ENCODE measurements at places on chromosomes 1 and 21.

DNA sequence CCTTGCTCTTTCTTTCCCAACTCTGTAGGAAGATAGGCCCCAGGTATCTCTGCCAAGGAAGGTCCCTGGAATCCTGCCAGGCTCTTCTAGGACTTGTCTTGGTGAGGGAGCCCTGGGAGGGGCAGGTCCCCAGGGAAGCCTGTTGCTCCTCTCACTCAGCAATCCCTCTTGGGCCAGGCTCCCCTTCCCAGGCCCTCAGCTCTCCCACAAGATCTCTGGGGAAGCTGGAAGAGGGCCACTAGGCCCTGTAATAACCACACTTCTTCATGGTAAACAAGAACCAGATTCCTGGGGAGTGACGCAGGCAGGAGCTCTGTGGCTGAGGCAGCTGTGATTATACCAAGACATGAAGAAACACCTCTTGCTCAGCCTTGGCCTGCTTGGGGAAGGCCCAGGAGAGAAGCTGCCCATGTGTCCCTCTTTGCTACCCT lies 9.9 kb upstream of the MAPKAPK2 start:
- no peak for DNase-seq

DNA sequence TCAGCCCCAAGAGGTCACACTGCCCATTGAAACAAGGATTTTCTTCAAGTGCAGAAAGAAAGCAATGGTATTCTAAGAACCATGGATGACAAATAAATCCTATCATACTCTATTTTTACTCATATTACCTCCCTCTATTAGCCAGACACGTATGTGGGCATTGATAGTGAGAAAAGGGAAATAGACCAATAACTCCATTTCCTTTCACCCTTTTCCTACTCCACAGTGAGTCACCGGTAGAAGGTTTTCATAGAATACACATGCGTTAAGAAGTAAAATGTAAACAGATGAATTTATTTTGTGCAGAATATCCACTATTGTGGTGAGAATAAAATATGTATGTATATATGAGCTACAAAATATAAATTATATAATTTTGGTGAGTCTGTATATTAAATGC lies 568.9 kb upstream of the ADGRL4 start:
- DNase-seq, result no peak

GRCh38 chr1:89753761-89754160 lies 67.1 kb upstream of the LRRC8D start:
- no peak for DNase-seq

- peak; percentile 19 for DNase-seq
Measured at GRCh38 chr1:198937231-198938031, 298.6 kb downstream of the PTPRC start.

GRCh38 chr1:180270530-180271271 lies 40.6 kb downstream of the LHX4 start:
- no peak for DNase-seq

DNA sequence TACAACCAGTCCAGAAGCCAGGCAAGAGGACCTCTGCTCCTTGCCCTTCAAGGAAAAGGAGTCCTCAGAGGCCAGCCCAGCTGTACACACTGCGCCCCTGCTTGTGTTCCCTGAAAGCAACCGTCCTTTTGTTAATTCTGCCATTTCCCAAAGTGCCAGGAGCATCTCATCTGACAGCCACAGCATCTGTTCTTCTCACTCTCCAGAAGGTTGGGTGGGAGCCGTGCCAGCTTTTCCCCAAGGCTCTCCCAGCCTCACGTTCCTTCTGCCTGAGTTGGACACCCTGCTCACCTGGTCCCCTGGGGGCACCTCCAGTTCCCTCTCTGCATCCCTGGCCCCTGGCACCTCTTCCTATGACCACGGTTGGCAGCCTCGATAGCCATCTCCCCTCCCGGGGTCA lies 10.5 kb upstream of the CNTN2 start:
- no peak for DNase-seq

DNA sequence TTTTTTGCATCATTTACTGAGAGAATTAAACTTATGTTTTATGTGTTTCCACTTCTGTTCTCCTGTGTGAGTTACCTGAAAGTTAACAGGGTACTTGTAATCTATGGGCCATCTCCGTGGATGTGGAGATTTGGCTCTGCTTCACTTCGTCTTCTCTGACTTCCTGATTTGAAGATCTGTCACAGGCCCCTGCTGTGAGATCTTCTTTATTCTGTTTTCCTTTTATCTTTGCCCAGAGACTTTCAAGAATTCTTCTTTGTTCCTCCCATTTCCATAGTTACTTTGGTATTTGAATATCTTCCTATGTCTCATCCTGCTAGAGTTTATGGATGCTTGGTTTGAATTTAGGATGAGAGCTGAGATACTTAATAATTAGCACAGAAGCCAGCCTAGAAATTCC lies 35.4 kb upstream of the PKN2 start:
- no peak for DNase-seq

DNA sequence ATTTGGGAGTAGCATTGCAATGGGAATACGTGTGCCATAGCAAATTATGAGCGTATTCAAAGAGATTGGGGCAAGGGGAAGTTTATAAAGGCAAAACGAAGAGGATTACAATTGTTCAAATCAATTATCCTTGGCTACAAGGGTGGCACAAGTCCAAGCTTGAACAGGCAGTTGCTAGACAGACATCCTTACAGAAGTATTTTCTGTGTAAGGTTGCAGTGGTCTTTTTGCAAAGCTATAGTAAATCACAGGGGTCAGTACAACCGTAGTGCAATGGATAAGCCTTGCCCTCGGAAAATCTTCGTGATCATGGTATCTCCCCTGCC lies 37.4 kb upstream of the HAO2 start:
- DNase-seq, result no peak

GRCh38 chr1:170402476-170403311 lies 129.3 kb upstream of the GORAB start:
- DNase-seq, result no peak

DNA sequence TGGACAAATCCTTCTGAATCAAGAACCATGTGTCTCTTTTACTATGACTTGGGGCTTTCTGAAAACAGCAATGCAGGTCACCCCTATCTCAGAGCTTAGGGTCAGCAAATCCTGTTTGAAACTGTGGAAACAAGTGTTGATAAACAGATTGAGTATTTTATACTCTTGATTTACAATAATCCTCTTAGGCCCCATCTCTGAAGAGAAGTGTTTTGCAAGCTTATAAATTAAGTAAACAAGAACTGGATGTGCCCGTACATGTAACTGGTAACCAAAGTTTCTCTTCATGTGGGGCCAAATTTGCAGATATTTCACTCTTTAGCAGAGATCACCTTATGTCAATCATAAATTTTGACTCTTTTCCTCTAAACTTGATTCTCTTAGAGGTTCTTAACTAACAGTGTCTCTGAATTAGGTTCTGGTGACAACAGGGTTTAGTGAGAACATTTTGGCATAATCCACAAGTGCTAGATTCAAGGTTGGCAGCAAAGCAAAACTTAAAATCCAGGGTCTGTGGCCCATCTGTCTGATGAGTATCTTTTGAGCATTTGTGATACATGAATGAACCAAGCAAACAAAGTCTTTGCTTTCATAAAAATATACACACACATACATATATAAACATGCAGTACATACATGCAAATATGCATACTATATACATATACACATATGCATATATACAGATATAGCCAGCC lies 183.0 kb upstream of the HOOK1 start:
- no peak for DNase-seq

DNA sequence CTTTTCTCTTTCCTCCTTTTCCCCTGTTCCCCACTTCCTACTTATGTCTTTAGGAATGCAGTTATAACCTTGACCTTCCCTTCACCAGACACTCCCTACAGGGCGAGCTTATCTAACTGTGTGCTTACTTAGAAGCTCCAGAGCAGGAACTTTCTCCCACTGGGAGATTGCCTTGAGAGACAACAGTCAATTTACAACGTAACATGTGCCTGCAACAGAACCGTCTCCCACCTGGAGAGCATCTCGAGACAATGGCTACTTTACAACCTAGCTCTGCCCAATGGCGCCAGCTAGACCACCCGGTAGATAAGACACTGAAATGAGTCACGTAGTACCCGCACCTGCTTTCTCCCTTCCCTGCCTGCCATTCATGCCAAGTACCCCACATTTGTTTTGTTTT lies 16.7 kb downstream of the HMGN1 start:
- no peak for DNase-seq

DNA sequence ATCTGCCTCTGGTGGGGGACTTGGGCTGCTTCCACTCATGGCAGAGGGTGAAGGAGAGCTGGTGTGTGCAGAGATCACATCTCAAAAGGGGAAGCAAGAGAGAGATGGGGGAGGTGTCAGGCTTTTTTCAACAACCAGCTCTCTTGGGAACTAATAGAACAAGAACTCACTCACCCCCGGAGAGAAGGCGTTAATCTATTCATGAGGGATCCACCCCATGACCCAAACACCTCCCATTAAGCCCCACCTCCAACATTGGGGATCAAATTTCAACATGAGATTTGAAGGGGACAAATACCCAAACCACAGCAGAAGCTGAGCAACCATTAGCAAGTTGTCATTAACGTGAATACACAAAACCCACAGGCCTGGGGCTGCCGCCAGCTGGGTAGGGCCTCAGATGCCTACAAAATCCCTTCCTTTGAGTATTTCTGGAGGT lies 12.0 kb upstream of the VWA5B1 start:
- no peak for DNase-seq

DNA sequence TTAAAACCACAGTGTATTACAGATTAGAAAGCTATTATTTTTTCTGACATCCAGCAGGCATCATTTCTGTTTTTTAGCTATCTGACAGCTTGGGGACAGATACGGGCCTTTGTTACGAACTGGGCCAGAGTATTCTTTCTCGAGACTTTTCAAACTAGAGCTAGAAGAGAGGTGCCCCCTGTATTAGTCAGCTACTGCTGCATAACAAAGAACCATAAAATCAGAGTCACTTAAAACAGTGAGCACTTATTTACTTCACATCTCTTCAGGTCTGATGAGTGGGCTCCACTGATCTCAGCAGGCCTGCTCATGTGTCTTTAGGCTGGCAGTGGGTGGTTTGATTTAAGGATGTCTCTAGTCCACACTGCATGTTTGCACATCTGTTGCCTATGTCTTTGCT lies 67.8 kb downstream of the BACH1 start:
- DNase-seq, result no peak

- no peak for DNase-seq
Measured at GRCh38 chr1:246602194-246602593, 35.9 kb downstream of the CNST start.

- no peak for DNase-seq
Measured at GRCh38 chr1:235595079-235595478, 54.5 kb downstream of the GNG4 start.

- no peak for DNase-seq
Measured at GRCh38 chr1:175394739-175395138, 202.2 kb upstream of the KIAA0040 start.

- no peak for DNase-seq
Measured at GRCh38 chr1:116230712-116231111, 119.5 kb downstream of the MAB21L3 start.

DNA sequence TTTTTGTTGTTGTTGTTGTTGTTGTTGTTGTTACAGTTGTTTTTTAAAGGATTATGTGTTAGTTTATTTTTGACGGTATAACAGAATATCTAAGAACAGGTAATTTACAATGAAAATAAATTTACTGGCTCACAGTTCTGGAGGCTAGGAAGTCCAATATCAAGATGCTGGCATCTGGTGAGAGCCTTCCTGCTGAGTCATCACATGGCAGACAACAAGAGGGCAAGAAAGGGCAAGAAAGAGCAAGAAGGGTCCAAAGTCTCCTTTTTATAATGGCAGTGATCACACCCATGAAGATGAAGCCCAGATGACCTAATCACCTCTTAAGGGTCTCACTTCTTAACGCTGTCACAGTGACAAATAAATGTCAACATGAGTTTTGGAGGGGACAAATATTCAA lies 142.1 kb downstream of the NEGR1 start:
- no peak for DNase-seq

GRCh38 chr1:157566484-157567300 lies 14.4 kb upstream of the FCRL5 start:
- no peak for DNase-seq

DNA sequence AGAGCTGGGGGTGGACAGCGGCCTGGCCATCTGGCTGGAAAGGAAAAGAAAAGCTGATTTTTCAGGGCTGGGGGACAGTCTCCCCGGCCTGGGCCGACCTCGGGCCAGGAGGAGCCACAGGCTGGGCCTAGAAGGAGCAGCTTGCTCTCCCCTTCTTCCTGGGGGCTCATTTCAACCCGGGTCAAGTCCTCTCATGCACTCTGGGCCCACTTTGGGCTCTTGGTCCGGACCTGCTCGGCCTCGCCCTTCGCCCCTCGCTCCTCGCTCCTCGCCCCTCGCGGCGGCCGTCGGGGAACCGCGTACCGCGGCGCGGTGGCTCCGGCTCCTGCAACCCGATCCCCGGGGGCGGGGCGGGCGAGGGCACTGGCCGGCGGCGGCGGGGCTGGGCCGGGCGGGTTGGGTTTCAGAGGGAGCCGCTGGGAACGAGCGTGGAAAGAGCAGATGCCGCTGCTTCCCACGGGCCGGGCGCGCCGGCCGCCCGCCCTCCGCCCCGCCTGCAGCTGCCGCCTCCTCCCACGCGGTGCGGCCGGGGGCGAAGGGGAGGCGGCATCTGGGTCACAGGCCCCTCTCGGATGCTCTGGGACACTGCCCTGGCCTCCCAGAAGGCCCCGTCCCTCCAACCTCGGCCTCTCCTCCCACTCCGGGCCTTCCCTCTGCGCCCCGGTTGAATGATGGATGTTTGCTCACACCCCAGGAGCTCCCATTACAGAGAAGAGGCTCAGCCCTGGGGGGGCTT lies 6.6 kb downstream of the HEYL start:
- no peak for DNase-seq

- no peak for DNase-seq
Measured at GRCh38 chr1:37845786-37846185, 13.6 kb downstream of the MTF1 start.

DNA sequence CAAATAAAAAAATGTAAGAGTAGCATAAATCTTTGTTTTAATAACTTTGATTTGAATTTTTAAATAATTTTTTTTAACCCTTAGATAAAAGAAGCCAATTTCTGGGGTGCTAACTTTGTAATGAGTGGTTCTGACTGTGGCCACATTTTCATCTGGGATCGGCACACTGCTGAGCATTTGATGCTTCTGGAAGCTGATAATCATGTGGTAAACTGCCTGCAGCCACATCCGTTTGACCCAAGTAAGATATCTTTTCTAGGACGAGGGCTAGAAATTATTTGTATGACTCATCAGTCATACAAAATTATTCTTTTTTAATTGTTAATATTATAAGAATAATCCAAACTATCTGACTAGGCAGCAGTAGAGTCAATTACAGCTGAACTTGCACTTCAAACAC lies 71.2 kb downstream of the GPR161 start:
- DNase-seq, result no peak

- no peak for DNase-seq
Measured at GRCh38 chr1:12598974-12599373, 19.0 kb downstream of the DHRS3 start.

All from stimulated activated CD8-positive, alpha-beta memory T cell treated with anti-CD3 and anti-CD28 coated beads, Interleukin-12 subunit alpha, Interleukin-12 subunit beta, amount 100 ng/mL, for 1 hour (primary cell).